GDM1 (cell line): ENCODE measurements at places on chromosomes 7 and 10.

DNA sequence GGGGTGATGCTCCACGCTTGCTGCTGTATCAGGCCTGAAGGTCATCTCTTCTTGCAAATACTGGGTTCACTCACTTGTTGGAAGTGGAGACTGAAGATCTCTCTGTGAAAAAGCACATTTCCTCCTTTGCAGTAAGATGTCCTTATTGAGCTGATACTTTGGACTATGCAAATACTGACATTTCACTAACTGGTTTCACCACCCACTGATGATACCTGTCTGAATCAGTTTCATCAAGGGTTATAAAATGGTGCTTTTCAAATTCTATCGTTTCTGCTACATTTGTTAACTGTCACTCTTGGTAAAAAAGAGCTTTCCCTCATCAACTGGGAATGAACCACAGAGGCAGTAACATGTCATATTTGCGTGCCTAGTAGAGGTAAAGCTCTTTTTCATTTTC is 35.5 kb downstream of the RAB19 start:
- DNase-seq: no peak

DNA sequence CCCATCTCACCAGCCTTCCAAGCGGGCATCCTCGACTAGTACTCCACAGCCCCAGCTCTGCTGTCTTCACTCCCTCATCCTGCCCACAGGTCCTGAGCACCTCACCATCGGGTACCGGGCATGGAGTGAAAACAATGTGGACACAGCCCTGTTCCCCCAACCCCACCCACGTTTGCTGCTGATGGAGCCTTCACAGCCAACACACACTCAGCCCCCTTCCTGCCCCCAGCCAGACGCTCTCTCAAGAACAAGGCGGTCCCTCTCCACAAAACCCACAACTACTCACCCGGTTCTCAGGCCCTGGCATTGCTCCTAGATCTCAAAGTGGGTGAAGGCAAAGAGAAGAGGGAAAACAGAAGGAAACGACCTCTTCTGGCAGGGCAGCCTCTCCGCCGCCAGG is 56.1 kb downstream of the SLIT1 start:
- no peak for DNase-seq

DNA sequence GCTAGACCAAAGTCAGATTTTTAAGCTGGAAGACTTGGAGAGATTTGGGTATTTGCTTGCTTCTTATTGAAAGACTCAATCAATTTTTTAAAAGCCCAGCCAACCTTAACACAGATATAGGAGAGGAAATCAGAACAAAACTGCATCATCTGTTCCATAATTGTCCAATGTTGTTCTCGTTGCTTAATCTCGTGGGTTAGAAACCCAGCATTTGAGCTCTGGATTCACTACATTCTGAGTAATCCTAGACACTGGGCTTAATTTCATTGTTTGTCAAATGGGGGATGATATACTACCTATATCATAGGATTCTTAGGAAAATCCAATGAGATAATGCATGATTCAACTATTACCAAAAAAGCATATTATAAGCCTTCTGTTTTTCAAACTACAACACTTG is 48.9 kb downstream of the CALD1 start:
- DNase-seq: no peak

DNA sequence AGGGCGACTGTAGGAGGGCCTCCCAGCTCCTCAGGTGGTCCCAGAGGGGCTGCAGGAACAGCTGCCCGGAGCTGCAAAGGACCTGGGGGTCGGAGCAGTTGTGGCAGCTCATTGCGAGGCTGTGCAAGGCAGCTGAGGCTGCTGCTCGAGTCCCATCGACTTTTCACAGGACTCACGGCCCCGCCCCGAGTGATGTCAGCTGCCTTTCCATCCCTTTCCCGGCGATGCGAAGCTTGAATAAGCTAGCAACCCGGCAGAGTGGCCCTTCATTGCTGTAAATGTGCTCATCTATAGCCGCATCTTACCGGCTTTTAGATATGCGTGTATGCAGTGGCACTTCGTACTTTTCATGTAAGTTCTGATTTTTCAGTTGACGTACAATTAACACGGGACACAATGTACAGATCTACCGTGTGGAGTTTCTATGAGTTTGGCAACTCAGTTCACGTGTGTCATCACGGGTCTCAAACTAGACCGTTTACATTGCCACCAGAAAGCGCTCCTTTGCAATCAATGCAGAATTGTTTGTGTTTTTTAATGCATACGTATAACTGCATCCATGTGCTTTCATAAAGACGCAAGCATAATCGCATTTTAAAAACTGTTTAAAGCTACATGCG is at the start of gene CH25H:
TSS of gene CH25H (minus strand) at position 137 of the 620 bp plus-strand sequence. CDS start at position 112, 25 bp downstream.
- no peak for DNase-seq

- no peak for DNase-seq
Measured at GRCh38 chr7:154684666-154685563, 318.0 kb downstream of the PAXIP1 start.

- DNase-seq: no peak
Measured at GRCh38 chr7:120843109-120843508, 14.8 kb downstream of the TSPAN12 start.

DNA sequence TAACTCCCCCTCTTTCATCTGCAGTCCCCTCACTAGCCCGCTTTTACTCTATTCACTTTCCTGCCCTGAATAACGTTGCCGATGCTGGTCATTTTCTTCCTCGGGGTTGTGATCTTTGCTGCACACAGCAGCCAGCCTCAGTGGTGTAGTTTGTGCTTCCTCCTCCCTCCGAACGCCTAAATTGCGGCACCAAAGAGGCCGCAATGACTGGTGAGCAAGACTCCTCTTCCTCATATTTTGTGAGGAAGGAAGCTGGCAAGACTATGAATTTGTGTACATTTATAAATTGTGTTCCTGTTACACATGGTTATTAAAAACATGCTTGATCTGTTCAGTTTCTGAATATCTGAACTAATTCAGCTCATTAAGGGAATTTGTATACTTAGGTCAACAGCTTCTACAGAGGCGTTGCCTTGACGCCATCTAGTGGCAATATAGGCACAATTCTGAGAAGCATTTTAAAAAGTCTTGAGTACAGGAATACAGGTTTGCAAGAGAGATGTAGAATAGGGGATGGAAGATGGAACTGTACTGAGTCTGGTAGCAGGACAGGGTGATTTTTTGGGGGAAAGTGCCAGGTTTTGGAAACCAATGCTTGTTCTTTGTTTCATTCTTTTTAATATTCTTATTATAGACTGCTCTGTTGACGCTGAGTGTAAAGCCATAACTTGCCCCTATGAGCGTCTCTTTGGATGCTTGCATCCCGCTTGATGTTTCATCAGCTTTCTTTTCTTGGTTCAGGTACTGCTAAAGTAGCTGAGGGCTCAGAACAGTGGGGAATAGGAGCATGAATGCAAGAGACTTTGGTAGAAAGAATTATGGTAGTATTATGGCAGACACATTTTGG is 4.1 kb upstream of the TAS2R5 start:
- DNase-seq: peak; percentile 4

GRCh38 chr10:51937308-51938140 is 238.1 kb upstream of the CSTF2T start:
- no peak for DNase-seq

GRCh38 chr7:28990200-28990960 is 32.2 kb upstream of the TRIL start:
- DNase-seq: no peak

- no peak for DNase-seq
Measured at GRCh38 chr7:96833676-96834453, 124.2 kb upstream of the SEM1 start.

DNA sequence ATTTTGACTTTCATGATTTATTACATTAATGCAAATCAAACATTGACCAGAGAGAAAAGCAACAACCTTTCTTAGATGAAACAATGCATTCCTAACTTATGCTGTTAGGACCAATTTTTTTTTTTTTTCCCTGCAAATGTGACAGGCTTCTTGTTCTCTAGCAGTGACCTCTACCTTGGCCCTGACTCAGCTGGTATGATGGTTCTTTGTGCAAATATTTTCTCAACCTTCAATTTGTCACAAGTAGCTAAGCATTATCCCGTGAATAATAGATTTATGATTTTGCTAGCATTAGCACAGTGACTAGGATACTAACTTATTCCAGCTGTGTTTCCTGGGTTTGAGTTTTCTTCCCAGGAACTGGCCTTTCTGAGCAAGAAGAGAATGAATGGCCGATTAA is 64.9 kb downstream of the PPP1R9A start:
- no peak for DNase-seq
